Foreskin fibroblast (primary cell): ENCODE measurements at places on chromosomes 11 and 22.

GRCh38 chr22:47245786-47246185 is 483.3 kb downstream of the TBC1D22A start:
- DNase-seq, result no peak

DNA sequence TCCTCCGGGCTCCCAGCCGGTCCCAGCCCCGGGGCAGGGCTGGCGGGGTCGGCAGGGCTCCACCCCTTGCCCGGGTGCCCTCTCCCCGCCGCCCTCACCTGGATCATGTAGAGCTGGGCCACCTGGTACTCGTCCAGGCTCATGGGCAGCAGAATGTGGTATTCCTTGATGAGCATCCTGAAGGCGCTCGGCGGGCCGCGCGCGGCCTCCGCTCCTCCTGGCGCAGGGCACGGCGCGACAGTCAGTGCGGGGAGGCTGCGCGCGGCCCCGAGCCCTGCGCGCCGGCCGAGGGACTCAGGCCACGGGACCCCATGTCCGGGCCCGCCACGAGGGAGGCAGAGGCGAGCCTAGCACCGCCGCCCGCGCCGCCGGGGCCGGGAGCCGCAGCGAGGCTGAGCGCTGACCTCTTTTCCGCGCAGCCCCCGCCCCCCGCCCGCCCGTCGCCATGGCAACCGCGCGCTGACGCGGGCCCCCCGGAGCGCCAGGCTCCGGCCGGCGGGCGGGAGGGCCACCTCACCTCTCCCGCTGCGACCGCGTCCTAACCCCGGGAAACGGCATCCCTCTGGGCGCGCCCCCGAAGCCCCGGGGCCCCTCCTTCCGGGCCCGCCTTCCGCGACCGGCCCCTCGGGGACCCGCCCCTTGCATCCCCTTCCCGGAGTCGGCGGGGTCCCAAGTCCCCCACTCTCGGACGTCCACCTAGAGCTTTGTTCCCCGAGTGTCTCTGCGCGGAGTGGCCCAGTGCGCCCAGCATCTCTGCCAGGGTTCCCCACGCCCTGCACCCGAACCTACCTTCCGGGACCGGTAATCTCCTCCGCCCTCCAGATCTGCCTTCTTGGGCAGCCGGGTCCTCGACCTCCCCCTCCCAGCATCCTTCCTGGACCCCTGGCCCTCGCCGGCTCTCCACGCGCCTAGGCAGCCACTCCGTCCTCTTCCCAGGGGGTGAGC is 886 bp downstream of the PITPNM1 start:
- DNase-seq, result peak; percentile 56

GRCh38 chr11:125407046-125407445 is 89.0 kb downstream of the FEZ1 start:
- DNase-seq, result no peak

DNA sequence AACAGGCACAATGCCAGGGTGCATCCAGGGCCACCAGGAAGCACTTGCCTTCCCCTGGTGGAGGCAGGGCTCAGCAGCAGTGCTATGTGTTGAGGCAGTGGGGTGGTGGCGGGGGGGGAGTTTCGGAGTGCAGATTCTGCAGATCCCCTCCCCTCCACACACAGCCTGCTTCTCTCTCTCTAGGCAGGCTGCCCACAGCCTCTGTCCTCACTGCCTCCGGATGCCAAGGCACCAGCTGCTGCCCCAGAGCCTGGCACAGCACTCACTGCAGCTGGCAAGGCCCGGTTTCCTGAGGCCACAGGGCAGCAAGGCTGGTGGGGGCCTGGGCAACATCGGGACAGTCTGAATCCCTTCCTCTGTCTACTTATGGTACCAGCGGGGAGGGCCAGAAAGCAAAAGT is 35.8 kb downstream of the NRXN2 start:
- no peak for DNase-seq

DNA sequence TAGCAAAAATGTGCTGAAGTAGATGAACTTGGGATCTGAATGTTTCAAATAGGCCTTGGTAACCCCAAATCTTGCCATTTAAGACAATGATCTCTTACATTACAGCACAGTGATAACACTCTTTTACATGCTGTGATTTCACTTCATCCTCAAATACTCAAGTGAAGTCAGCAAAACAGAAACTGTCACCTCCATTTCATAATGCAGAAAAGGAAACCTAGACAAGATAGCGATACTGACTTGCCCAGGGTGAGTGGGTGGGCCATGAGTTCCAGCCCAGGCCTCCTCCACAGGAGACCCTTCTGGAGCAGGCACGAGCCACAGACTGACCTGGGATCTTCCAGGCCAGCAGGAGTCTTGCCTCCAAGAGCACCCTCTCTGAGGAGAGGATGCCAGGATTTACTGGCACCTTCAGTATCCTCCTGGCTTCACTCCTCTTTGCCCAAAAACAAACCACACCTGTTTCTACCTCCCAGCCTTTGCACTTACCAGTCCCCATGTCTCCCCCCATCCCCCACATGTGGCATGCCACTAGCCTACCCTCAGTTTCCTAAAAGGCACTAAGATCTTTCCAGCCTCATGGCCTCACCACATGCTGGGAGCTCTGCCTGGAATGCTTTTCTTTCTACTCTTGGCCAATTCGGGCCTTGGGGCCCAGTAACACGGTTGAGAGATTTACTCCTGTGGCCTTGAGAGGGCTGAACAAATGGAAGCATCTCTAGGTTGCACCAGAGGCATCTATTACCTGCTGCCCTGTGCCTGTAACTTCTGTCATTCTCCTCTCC is 1.9 kb upstream of the DGAT2 start:
- DNase-seq, result no peak

DNA sequence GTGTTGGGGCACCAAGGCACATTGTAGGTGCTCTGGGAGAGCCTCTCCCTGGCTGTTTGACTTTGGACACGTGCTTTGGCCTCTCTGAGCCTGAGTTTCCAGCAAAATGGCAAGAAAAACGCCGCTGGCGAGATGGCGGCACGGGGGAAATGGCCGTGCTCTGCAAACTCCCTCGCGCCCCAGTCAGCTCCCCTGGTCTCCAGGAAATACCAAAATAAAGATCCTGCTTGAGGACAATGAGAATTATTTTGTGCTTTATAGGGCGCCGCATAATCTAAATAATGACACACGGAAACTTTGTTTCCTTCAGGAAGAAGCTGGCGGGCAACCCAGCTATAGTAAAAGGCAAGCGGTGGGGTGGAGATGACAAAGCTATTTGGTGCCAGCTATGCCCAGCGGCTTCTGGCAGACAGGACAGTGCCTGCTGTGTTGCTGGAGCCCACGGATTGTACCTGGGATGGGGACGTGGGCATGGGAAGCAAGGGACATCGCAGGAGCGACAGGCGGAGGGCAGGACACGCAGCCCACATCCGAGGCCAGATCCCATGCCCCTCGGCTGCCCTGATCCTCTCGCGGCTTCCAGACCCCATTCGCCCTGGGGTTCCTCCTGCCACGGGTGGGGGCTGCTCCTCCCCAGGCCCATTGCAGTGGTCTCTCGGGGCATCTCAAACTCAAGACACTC is 26.3 kb upstream of the RFPL3 start:
- no peak for DNase-seq

DNA sequence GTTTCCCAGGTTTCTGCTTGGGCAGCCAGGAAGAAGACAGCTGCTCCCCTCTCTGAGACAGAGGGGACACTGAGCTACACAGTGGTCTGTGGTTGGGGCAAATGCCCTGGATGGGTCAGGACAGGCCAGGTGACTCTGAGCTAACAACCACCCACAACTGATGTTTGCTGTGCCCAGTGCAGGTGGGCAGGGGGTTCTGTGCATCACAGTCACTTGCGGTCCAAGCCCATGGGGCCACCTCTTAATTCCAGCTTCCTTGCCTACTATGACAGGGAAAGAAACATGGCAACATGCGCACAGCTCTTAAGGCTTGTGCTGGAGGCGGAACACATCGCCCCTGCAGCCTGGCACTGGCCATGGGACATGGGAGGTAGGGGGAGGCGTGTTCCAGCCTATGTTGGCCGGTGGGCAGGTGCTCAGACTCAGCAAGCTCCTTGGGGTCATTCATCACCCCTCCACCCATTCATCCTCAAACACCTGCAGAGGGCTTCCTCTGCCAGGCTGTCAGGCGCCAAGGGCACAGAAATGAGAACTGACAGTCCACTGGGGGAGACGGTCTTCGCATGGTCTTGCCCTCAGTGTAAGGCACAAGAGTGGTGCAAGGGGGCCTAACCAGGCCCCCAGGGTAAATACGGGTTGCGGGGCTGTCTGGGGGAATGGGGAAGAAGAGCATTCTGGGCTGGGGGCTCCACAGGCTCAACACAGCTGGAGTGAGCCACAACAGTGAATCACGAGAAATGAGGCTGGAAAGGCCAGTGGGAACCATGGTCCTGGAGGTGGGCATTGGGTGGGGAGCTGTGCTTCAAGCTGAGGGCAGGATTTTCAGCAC is 55.6 kb downstream of the ARFGAP3 start:
- DNase-seq, result no peak

GRCh38 chr11:8283465-8284230 is 20.0 kb upstream of the LMO1 start:
- DNase-seq, result peak; percentile 20

- peak; percentile 92 for DNase-seq
These were observed at the start of gene RHOG for GRCh38 chr11:3840870-3841425. Gene RHOG (minus strand): TSS chr11:3840959. CDS start chr11:3828138, 12,821 bp downstream.

DNA sequence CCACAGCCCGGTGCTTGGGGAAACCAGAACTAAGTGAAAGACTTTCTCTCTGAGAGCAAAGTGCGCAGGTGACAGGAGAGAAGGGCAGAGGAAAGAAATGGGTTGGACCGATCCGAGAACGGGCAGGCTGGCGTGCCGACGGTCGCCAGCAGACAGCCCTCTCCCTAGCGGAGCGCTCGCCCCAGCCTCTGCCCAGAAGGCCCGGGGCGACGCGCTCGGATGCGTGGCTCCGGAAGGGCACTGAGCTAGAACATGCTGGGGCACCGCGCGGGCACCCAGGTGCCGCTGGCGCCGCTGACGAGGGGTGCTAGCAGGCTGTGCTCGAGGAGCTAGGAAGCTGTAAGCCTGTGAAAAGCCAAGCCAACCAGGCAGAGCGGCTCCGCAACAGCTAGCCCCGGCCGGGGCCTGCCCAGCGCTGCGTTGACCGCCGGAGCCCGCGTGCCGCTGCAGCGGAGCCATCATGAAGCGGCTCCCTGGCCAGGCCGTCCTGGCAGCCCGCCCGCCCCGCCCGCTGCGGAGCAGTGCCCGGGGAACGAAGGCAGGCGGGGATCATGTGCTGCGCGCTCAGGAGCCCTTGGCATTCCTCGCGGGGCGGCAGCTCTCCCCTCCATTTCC is 22.1 kb upstream of the RRAS2 start:
- DNase-seq, result peak; percentile 89

DNA sequence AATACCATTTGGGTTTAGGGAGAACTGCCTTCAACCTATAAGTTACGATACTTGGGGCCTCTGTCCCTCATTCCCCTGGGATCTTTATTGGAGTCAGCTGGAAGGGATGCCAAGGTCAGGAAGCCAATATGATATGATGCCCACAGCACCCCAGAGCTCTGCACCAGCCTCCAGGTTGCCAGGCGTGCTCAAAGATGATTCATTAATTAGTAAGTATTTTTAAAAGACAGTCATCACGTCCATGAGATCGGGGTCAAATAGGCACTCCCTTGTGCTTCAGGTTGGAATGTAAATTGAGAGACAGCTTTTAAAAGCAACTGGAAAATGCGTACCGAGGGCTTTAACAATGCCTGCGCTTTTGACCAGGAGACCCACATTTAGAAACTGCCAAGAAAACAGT is 57.0 kb upstream of the CD5 start:
- no peak for DNase-seq

- peak; percentile 61 for DNase-seq
These were observed 42.9 kb upstream of the AKIP1 start for GRCh38 chr11:8867931-8868631.

GRCh38 chr11:114340311-114341131 is 44.3 kb downstream of the NNMT start:
- DNase-seq, result peak; percentile 62

DNA sequence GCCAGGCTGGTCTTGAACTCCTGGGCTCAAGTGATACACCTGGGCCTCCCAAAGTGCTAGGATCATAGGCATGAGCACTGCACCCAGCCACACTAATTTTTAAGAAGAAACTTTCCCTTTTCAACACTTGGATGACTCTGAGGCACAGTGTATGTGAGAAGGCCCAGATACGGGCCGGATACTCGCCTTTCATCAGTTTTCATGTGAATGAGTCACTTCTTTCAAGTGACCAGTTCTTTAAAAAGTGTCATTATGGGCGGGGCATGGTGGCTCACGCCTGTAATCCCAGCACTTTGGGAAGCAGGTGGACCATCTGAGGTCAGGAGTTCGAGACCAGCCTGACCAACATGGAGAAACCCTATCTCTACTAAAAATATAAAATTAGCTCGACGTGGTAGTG is 120.8 kb downstream of the CTTN start:
- no peak for DNase-seq

DNA sequence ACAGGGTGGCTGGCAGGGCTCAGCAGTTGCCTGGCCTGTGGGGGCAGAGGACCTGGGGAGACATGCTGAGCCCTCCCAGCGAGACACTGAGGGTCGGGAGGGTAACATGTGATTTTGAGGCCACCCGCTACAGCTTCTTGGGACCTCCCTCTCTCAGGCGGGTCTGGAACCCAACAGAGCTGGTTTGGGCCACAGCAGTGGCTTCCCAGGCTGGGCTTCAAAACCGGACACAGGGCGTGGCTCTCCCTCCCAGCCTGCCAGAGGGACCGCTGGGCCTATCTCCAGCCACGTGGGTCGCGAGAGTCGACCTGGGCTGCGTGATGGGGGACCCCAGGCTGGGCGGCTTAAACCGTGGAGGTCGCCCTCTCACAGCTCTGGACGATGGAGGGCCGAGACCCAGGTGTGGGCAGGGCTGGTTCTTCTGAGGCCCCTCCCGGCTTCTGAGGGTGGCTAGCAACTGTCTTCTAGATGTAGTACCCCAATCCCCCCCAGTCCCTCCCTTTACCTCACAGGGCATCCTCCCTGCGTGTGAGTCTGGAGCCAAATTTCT is 91.7 kb downstream of the KCNQ1 start:
- no peak for DNase-seq

DNA sequence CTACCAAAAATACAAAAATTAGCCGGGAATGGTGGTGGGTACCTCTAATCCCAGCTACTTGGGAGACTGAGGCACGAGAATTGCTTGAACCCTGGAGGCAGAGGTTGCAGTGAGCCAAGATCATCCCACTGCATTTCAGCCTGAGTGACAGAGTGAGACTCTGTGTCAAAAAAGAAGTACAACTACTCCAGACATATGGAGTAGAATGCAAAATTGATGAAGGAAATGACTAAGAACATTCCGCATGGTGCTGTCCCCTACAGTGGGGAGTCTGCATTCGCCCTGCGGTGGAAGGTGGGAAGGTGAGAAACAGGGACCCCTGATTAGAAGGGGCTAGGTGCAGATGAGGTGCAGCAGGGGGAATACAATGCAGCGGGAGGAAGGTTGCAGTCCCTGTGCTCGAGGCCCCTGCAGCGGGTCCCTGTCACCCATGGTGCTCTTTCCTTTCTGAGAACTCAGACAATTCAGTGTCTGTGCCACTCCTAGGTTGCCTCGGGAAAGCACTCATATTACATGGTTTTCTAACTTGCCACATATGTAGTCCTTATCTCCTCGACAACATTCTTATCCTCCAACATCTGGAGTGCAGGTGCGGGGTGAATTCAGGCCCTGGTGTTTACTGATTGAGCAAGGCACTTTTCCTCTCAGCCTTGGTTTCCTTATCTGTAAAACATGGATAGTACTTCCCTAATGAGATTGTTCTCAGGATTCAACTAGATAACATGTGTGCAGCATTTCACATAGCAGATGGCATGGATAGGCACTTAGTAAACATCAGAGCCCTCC is 5.2 kb downstream of the POLD4 start:
- DNase-seq, result peak; percentile 87
